ENCODE measurements at places on chromosomes 2 and 18.

DNA sequence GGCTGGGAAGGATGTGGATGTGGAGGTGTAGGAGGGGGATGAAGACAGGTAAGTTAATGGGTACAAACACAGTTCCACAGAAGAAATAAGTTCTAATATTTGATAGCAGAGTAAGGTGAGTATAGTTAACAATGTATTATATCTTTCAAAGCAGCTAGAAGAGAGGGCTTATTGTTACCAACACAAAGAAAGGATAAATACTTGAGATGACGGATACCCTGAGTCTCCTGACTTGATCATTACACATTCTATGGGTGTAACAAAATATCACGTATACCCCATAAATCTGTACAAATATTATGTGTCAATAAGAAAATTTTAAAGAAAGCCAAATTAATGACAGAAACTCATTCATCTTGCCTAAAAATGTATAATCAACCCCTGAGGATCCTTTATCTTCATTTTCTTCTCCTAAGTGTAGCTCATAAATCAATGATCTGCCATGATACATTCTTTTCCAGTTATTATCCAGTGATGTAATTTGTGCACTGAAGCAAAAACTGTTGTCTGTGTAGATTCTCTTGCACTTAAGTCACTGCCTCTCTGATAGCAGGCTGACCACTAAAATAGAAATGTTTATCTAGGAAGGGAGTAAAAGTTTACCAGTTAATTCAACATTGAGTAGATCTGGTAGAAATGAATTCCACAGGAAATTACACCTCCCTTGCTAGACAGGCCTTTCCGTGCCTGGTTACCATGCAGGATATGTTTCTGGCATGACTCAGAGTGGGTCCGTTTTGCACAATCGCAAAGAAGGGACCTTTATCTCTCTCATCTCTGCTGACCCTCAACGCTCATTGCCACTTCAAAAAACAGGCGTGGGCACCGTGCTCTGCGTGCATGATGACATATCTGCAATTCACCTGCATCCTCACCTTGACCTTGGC is 249.7 kb upstream of the NCKAP5 start:
- no peak for DNase-seq

- DNase-seq, result no peak
These were observed 179.4 kb downstream of the DOK6 start for GRCh38 chr18:69580107-69580506.

DNA sequence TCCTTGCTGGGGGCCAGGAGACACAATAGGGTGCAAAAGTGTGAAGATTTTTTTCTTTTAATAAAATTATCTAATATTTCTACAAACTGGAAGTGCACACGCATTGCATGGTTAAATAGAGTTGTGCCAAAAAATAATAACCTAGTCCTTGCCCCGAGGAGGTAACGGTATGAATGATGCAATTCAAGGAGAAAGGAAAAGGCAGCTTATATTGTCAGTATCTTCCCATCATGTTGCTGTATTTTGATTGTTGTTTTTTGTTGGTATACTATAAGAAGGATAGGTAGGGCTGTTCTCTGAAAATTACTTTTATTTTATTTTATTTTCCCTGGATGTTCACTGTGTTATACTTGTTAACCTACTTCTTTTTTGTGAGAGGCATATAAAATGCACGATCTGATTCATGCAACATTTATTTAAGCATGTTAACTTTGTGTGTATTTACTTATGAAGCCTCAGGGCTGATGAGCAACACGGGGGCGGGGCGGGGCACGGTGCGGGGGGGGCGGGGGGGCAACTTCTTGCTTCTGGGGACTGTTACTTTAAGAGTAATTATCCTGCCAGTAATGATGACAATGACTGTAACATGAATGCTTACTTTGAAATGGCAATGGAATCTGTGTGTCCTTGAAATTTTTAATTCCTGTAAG is 118.6 kb downstream of the AQP4 start:
- no peak for DNase-seq

DNA sequence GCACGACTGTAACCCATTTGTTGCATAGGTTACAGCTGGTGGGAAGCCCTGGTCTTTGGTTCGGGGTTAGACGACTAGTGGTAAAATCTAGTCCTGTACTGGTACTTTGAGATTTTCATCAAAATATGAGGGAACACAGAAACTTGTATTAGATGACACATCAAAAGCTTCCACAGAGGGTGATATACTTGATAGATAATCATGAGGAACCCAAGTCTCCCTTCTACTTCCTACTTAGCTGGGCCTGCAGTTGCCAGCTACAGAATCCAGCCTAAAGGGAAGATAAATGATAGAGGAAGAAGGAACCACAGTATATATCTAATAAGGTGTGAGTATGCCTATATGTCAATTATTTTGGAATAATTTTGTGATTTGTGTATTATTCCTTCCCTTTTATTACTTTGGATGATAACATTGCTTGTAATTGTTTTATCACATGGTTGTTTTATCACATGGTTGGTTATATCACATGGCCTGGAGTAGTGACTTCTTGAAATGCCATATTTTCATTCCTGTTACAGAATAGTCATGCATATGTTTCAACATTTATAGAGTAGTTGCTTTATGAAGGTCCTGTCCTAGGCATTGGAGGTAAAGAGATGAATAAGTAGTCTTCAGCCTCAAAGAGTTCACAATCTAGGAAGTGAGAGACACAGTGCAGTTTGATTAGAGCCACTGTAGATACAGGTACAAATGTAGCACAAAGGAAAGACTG is 2.9 kb downstream of the AGPS start:
- no peak for DNase-seq

- no peak for DNase-seq
These were observed 1.4 kb upstream of the ZNF396 start for GRCh38 chr18:35378574-35378896.

- no peak for DNase-seq
These were observed 253.0 kb upstream of the FANCL start for GRCh38 chr2:58494071-58494501.

DNA sequence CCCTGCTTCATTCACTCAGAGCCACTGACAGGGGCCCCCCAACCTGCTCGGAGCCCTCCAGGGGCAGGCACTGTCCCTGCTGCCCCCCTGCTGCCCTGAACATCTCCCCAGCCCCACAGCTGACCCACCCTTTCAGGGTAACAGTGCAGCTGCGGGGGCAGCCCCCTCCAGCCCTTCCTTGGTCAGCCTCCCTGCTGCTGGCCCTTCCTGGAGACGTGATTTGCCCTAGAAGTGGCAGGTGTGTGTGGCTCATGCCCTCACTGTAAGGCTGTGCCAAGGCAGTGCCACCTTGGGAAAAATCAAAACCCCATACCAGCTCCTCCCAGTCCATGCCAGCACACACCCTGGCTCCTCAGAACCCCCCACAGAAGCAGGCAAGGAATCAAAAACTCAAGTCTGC is 184.2 kb upstream of the HDAC4 start:
- no peak for DNase-seq

DNA sequence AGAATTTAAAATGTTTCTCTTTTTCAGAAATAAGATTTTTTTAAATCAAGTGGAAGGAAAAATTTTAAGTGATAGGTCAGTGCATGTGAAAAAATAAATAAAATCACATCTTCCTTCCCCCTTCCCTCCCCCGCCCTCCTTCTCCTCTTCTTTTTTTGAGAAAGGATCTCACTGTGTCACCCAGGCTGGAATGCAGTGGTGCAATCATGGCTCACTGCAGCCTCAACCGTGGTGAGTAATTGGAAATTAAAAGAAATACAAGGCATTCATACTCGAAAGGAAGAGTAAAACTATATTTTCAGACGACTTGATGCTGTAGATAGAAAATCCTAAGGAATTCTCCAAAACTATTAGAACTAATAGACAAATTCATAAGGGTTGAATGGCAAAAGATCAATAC is 16.9 kb upstream of the CRACDL start:
- no peak for DNase-seq

GRCh38 chr2:30400151-30400954 is 46.7 kb upstream of the LCLAT1 start:
- no peak for DNase-seq

DNA sequence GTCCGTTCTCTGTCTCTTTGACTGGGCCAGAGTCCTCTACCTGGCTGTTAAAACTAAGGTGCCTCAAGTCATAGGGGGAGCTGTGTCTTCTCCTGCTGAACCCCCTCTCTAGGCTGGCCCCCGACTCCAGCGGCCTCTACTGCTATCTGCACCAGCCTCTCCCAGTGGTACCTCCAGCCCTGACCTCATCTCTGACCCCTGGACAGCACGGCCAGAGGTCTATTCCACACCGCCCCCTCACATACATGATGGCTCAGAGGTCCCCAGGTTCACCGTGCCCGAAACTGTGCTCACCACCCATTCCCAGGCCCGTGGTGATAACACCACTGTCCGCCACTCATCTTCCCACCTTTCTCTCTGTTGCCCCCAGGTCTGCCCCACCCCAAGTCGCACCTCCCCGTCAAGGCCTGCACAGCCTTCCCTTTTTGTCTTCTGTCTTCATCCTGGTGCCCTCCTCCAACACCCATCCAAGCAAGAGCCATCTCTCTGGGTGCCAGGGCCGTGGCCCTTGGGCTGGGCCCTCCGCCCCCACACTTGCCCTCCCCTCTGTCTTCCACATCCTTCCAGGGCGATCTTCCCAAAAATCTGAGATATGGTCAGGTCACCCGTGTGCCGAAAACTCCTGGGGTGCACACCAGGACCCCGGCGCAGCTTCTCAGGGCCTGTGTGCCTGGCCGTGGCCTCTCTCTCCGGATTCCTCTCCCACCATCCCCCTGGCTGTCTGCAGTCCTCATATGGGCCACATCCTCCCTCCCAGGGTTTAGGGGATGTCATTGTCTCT is 134.4 kb upstream of the ID2 start:
- DNase-seq, result no peak

GRCh38 chr18:8610459-8610851 is 1.2 kb downstream of the RAB12 start:
- DNase-seq, result peak; percentile 15

- DNase-seq, result no peak
These were observed 190.6 kb downstream of the CTIF start for GRCh38 chr18:48729404-48729803.

DNA sequence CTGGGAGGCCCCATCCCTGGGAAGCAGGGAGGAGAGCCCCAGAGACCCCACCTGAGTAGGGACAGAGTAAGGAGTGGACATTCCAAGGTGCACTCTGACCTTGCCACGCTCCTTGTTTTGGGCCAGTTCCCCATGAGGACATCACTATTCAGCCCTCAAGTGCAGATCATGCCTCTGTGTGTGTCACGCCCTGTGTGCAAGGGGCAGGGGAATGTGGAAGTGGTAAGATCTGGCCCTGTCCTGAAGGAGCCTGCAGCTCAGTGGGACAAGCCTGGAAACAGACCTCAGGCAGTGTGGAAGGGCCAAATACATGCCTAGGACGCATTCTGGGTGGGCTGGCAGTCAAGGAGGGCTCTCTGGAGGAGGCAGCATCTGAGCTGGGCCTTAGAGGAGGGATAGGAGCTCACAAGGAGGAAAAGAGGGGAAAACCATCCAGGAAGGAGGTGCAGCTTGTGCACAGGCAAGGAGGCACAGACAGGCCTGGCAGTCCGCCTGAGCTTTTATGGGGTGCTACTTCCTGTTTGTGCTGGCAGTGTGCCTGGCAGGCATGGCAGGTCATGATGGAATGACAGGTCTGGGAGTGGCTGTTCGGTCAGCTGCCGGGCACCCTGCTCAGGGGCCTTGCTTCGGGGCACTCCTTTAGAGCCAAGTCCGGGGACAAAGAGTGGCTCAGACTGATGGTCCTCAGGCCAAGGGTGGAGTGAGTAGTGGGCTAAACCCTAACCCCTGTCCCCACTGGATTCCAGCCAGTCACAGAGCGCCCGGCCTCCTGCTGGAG is 3.3 kb downstream of the KLHL30 start:
- DNase-seq, result no peak

GRCh38 chr2:185522472-185522871 is 216.1 kb upstream of the FSIP2 start:
- DNase-seq, result no peak

DNA sequence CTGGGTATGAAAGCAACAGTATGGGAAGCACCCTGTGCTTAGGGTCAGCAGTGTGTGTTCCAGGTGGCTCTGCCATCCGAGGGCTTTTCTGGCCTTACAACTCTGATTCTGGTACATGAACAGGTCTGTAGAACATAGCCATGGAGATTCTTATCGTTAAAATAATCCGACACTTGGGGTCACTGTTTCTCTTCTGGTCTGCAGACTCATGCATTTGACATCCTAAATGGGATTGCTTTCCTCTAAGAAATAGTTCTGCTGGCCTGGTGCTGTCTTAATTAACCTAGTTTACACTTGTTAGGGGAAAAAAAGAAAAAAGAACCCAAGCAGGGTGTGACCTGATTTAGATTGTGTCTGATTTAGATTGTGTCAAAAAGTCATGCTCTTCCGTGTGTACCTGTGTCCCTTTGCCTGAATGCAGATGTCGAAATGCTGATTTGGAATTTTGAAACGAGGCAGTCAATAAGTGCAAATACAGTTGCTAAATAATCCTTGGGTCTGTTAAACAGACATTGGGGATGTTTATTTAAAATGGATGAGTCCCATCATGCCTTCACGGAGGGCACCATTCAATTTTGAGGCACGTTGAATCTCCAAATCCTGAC is 59.6 kb downstream of the TRPM8 start:
- DNase-seq, result peak; percentile 15

GRCh38 chr2:153870308-153870707 is 1.4 kb upstream of the GALNT13 start:
- DNase-seq, result no peak
